ENCODE measurements at places on chromosomes 13 and 19. TPM values are rescaled to one million over a fixed set of nuclear protein-coding genes. Genes with fewer than 3 reads are reported as not detected.

TNPO2 gene
- 92.5 TPM for total RNA-seq

FPR3 gene
- not detected for total RNA-seq

SLC7A9 gene
- not detected for total RNA-seq

MEF2B gene
- total RNA-seq: not detected

DNA sequence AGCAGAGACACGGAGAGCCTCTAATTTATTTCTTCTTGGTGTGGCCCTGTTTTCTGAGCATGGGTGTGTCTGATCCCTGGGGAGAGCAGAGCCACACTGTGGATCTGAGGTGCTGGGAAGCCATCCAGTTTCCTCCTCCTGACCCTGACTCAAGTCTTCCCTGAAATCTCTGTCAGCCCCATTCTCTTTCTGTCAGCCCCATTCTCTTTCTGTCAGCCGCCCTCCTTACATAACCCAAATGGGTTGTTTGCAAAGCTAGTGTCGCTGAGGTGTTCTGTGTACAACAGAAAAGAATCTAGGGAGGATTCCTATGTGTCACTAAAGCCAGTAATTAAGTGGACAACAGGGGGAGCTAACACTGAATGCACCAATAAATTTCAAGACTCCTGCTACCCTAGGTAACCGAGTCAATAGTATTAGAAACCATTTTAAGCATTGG, 50.2 kb downstream of the LRCH1 start:
- DNase-seq: no peak

GRCh38 chr19:47545061-47545948, 27.6 kb downstream of the ZNF541 start:
- DNase-seq: no peak

DNA sequence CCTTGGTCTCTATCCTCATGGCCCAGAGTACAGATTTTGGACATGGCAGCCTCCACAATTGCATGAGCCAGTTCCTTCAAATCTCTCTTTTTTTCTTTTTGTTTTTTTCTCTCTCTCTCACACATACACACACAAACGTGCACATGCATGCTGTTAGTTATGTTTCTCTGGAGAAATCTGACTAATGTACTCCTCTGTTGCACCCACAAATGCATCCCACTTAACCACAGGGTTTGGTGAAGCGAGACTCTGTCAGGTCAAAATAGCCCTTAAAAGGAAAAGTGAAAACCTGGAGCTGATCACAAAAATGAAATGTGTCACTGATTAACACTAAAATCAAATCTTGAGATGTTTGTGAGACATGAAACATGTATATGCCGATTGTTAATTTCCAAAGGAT, 374.6 kb upstream of the ARGLU1 start:
- DNase-seq: no peak

GRCh38 chr13:101401196-101401595, 15.1 kb downstream of the NALCN start:
- DNase-seq: no peak

GRCh38 chr13:83136660-83137059, 745.6 kb downstream of the SLITRK1 start:
- DNase-seq: no peak

DNA sequence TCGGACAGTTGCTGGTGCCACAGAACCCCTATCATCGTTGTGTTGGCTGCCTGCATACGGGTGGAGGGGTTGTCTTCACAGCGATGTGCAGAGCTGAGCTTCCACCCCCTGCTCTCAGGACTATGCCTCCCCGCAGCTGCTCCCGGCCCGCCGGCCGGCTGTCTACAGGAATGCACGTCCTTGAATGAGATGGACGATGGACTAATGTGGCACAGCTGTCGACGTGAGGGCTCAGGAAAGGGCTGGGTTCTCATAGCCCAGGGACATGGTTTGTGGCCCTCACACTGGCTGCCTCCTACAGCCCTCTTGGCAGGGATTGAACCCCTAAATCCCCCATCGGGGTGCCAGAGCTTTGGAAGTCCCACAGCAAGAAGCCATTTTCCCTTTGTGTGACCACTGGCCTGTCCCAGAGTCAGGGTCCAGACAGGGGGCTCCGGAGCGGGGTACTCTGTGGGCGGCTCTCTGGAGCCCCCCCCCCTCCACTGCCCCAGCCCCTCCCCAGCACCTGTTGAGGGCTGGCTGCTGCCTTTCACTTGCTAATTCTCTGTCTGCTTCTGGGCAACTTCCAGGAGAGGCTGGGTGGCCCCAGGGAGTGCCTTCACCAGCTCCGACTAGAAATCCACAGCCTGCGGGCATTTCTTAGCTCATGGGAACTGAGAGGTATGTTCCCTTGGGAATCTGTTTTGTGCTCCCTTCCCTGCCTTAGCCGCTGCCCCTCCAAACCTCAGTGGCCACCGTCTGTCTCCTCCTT, 40.2 kb downstream of the TSSK6 start:
- no peak for DNase-seq

DNA sequence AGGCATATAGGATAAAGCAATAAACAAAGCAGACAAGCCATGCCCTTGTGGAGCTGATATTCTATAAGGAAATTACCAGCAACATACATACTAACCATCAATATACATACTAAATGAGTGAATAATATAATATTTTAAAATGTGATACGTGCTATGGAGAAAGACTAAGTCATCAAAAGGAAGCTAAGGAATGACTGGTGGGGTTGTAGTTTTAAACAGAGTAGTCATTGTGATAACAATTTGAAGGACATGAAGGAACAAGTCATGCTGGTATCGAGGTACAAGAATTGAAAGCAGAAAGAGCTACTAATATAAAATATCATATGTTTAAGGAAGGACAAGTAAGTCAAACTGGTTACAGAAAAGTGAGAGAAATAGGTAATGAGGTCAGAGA, 894.9 kb upstream of the PCDH9 start:
- no peak for DNase-seq

DNA sequence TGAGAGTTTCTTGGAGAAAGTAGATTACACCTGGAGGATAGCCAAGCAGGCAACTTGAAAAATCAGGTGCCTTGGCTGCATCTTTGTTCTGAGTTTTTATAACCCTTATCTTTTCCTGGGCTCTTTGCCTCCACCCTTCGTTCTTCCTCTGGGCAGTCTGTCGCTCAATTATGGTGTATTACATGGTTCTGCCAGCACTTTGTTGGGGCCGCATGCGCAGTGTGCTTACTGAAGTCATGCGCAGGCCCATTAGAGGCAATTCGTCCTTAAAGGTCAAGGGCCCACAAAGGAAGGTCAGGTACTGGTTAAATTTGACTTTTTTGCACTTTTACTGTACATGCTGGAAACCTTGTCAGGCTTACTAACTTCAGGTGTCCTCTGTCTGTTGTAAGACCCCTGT, 761.9 kb upstream of the SLITRK5 start:
- DNase-seq: no peak

DNA sequence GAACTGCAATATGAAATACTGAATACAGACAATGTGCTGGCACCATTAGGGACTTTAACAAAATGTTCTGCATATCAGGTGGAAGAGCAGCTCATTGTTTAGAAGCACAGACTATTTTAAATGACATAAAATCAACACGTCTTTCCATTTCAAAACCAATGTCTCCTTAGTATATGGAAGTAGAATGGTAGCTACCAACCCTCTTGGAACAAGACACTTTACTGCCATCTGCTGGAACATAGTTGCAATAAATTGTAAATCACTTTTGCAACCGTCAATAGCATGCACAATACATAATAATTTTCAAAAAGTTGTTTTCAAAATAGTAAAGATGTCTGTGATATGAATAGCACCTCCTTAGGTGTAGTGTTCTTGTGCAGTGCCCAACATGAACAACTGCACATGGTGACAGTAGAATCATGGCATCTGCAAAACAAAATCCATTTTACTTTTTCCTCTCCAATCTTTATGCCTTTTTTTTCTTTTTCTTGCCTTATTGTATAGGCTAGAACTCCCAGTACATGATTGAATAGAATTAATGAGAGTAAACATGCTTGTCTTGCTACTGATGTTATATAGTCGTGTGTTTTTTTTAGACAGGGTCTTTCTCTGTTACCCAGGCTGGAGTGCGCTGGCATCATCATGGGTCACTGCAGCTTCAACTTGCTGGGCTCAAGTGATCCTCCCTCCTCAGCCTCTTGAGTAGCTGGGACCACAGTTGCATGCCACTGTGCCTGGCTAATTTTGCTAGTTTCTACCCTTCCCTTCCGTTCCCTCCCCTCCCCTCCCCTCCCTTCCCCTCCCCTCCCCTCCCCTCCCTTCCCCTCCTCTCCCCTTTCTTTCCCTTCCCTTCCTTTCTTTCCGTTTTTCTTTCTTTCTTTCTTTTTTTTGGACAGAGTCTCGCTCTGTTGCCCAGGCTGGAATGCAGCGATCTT, 7.8 kb upstream of the LYPD5 start:
- no peak for DNase-seq

GRCh38 chr19:18135712-18136584, 17.0 kb upstream of the PIK3R2 start:
- no peak for DNase-seq
